ENCODE measurements at places on chromosomes 2 and 18.
A peak's percentile ranks its signal among the peaks of the same experiment; 100 is the strongest.

DNA sequence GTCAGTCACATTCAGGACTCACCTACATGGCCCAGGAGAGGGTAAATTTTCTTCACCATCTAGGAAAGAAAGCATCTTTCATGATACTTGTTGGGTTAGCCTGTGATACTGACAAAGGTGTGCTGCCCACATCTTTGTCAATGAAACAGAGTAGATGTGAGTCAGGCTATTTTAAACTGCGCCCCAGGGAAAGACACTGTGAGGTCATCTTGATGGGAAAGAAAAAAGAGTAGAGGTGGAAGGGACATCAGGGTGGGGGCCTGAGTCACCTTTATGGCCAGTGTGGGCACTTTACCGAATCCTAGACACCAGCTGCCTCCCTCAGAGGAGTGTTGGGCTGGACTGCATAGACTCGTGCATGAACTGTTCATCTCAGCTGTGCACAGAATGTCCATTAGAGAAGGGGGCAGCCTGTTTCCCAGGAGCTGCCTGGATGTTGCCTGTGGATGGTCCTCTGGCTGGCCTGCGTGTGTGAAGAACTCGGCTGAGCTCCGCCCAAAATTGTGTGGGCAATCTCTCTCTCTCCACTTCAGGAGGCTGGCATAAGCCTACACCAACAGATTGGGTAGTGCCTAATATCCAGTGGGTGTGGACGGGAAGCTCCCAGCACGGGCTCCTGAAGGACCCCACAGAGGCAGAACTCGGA is 278.7 kb upstream of the PXDN start:
- no peak for DNase-seq

DNA sequence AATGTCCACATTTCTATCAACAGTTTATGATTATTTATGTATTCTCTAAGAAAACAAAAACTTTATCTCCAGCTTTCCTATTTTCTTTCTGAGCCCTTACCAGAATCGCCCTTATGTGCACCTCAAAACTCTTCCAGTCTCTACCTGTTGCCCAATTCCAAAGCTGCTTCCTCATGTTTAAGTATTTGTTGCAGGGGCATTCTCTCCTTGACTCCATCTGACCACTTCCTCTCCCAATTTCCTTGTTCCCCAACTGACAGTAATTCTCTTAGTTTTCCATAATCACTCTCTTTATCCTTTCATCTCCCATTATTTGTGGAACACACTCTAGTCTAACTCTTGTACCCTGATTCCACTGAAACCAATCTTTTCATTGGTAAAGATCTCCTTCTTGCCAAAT is 105.4 kb upstream of the RBBP8 start:
- DNase-seq: no peak

GRCh38 chr2:241686650-241687425 is at the start of gene DTYMK:
Gene DTYMK, minus strand, starts transcription at chr2:241686815. Its CDS starts 32 bp downstream, at chr2:241686783.
- peak; percentile 97 for DNase-seq

DNA sequence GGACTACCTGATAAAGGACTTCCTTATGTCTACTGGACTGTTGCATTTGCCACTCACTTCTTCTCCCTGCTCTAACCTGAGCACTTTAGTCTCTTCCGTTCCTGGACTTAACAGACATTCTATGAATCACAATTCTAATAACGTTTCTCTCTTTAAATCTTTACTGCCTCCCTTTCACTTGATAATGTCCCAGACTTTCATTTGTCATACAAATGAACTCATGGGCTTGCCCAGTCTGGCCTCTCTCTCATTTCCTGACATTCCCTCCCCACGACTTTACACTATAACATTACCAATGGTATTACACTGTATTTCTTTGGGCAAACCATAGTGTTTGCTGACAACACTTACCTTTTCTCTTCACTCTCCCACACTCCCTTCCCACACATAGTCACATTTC is 540.7 kb upstream of the TMEFF2 start:
- DNase-seq: no peak

- no peak for DNase-seq
Observed at GRCh38 chr2:191778041-191778440, 68.8 kb downstream of the CAVIN2 start.

GRCh38 chr2:23268467-23269263 is 116.3 kb upstream of the KLHL29 start:
- DNase-seq: peak; percentile 78

DNA sequence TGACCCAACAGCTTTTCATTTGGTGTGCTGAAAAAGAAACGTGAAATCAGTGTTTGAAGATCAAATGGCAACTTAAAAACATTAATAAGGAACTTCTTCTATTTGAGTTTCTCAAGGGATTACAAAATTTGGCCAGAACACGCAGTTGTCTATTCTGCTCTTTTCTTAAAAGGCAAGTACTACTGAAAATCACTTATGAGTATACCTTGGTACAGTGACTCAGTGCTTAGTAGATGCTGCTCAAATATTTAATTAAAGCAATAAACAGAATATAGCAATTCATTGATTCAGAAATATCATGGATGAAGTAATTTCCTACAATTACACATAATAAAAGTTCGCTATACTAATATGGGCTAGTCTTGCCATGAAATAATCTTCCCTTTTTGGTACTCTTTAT is 38.2 kb upstream of the MCM6 start:
- no peak for DNase-seq
